CD8-positive, alpha-beta T cell (primary cell): ENCODE measurements at places on chromosomes 1 and 21.

GRCh38 chr1:221030990-221031389 is 151.7 kb downstream of the HLX start:
- no peak for DNase-seq

DNA sequence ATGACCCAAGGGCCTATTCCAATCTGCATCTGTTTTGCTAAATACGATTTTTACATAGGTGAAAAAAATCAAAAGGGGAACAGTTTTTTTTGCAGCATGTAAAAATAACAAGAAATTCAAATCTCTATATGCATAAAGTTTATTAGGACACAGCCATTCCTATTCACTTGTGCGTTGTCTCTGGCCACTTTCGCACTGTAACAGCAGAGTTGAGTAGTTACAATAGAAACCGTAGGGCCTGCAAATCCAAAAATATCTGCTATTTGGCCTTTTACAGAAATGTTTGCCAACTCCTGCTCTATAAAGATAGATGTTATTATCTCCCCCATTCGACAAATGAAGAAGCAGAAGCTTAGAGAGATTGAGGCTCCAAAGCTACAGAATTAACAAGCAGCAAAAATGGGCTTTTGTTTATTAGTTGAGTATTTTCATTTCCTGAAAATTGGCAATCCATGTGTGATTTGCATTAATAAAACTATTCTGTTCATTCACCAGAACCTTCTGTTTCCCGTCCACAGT is 5.5 kb downstream of the DYNLT5 start:
- no peak for DNase-seq

DNA sequence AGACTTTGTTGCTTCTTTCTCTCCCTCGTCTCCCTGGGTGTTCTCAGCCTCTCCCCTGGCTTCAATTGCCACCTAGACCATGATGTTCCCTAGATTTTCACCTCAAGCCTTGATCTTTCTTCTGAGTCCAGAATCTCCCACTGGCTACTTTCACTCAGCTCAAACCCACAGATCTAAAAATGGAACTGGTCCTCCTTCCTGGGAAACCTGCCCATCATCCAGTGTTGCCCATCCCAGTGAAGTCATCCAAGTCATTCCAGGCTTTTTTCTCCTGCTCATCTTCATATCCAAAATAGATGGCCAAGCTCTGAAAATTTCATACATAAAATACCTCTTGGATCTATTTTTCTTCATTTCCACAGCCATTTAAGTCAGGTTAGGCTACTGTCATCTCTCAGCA is 347.4 kb downstream of the KCNH1 start:
- no peak for DNase-seq

GRCh38 chr1:66335859-66336640 is 197.9 kb upstream of the SGIP1 start:
- DNase-seq: peak; percentile 41

- DNase-seq: no peak
These were observed 19.0 kb upstream of the CYP4A11 start for GRCh38 chr1:46960250-46960649.

DNA sequence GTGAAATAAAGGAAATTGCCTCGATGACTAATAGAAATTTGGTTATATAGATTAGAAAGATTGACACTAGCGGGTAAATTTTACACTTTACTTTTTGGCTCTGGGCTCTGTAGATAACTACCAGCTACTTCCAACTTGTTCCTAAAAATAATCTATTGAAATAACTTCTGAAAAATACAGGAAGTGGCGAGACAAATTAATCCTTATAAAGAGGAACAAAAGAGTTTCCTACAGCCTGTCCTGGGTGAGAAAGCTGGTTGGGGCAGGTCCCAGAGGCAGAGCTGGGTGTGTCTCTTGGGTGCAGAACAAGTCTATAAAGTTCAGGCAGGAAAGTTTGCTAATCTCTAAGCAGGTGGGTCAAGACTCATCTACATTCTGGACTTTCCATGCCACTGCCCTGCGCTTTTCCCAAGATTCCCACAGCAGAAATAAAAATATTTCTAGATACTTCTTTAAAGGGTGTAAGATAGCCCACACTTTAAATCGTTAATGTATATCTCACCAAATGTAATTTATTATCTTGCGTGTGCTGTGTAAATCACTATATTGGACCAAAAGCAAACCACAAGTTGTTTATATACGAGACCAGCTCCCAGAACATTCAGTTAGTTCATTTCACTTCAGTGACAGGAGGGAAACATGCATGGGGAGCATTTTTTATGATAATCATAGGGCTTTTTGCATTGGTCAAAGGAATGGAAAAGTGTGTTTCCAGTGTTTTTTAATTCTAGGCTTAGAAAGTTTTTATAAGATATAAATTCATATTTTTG is 70.1 kb upstream of the NRIP1 start:
- DNase-seq: no peak

GRCh38 chr1:23473037-23473800 is 10.8 kb downstream of the ASAP3 start:
- no peak for DNase-seq

DNA sequence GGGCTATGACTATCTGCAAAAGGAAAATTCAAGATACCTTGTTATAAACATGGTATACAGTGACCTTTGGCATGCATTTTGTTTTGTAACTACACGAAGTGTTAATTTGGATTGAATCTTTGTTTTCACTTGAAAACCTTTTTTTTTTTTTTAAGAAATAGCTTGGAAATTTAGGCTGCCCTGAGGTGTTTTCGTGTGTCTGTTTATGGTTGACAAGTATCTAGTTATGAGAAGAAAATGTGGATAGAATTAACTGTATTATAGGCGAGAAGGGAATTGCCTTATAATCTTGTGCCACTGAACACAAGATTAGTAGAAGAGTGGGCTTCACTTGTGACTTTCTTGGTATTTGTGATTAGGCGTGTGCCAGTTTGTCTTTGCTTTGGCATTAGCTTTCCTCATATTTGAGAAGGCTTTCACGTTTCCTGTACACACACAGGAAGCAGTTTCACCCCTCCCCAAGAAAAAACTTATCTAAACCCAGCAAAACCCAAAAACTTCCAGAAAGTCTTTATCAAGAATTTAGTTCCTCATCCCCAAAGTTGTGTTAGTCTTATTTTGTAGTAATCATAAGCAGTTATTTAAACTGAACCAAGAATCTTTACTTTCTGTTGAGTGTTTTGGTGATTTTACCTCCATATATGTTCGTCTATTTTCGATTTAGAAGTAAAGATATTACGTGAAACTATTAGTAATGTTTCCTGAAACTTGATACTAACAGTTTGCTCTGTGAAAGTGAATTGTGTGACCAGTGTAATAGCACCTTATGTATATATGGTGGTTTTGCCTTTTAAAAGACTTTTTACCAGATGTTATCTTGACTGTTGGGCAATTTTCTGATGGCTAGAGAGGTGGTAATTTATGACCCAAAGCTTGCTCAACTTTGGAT is 3.8 kb downstream of the DYRK1A start:
- DNase-seq: no peak

DNA sequence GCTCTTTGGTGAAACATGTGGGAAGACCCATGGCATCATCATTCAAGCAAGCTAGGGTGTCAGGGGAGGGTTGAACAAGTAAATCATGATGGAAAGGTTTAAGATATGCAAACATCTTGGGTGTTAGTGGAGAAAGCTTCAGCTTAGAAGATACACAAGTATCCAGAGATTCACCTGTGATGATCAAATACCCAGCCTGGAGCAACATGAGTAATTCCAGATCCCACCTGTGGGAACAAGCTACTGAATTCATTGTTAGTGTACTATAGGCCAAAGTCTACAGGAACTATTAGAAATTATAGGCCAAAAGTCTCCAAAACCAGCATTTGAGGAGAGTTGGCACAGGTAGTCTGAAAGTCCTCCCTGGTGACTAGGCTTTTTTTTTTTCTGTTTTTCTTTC is 499.9 kb downstream of the NUF2 start:
- no peak for DNase-seq

GRCh38 chr1:17967623-17968255 is 139.9 kb upstream of the IGSF21 start:
- DNase-seq: no peak
